Heart right ventricle (tissue), 16 donors: ENCODE measurements at places on chromosomes 3 and 15. TPM values are rescaled to one million over a fixed set of nuclear protein-coding genes. Genes with fewer than 3 reads are reported as not detected.

TNFSF10 gene
- total RNA-seq: 41.8 TPM

DNA sequence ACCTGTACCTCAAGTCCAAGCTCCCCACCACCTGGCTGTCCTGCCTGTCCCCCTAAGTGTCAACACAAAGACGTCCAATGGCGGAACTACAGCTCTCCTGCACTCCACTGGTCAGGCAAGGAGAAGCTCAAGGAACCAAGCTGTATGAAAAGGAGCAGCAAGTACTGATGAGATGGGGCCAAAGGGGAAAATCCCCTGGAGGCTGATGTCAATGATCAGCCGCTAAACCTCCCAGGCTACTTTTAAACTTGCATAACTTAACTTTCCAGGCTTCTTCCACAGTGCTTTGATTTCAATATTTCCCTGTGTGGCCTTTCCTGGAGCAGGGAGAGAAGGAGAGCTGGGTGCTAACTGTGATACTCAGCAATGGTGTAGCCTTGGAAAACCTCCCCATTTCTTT, 35.0 kb downstream of the TM4SF4 start:
- H3K36me3 ChIP-seq: no peaks in the 10 kb centered on the region
- no peak for DNase-seq
- no peak overlapping the region for H3K4me3 ChIP-seq
- H3K4me1 ChIP-seq: peaks cover 18% of the 10 kb centered on the region
- H3K27me3 ChIP-seq: no peaks in the 10 kb centered on the region

DNA sequence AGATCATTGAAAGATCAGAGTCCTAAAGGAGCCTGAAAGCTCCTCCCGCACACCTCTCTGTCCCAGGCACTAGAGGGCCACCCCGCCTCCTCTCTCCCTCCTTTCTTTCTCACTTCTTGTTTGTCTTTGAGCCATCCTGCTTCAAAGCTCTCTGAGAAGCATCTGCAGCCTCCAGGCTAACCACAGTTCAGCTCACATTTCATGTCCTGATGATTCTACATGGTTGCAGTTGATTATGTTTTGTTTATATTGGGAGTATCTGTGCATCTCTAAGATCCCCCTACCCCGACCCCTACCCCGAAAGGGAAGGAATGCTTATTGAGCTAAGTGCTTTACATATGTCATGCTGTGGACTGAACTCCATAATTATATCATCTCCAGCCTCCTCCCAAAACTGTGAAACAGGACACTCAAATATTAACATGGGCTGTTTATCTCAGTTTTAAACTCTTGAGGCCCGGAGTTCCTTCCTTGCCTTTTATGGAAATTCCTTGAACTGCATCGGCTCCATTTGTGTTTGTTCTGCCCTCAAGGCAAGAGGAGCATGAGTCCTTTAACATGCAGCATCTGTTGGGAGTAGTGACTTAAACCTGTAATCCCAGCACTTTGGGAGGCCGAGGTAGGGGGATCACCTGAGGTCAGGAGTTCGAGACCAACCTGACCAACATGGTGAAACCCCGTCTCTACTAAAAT, 30.9 kb downstream of the MGLL start:
- peaks cover 36% of the 10 kb centered on the region for H3K4me1 ChIP-seq
- peak overlapping the region; percentile 45 for H3K27ac ChIP-seq
- peaks cover 23% of the 10 kb centered on the region for H3K36me3 ChIP-seq

GRCh38 chr3:186213946-186214345, 105.1 kb upstream of the ETV5 start:
- H3K4me1 ChIP-seq: peaks cover 68% of the 10 kb centered on the region
- H3K36me3 ChIP-seq: no peaks in the 10 kb centered on the region
- DNase-seq: no peak
- no peak overlapping the region for H3K27ac ChIP-seq
